CMK (cell line): ENCODE measurements at places on chromosomes 5 and 9.

DNA sequence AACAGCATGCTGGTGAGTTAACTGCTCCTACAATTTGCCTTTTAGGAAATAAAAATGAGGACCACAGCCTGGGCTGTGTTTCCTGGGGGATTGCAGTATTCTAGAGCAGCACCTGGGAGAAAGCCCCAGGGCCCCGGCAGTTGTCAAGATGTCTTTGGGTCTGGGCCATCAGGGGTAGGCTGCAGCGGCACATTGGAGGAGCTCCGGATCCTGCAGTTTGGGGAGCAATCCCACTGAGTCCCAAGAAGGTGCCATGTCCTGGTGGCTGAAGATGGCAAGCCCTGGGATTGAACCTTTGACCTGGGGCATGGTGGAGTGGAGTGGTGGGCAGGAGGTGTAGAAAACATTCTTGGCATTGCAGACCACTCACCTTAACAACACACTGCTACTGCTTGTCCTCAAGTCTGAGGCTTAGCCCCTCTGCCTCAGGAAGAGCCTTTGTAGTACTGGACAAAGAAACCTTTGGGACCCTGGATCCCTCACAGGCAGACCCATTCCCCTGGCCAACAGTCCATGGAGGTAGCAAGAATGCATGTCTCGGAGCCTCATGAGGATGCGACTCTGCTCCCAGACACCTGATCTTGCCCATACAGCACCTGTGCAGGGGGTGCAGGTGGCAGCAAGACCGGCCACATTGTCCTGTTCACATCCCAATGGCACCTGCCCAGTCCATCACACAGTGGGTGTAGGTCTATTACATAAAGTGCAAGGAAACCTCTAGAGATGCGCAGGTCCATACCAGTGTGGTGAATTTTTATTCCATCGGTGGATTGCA is 159.1 kb upstream of the IRX2 start:
- no peak for DNase-seq

DNA sequence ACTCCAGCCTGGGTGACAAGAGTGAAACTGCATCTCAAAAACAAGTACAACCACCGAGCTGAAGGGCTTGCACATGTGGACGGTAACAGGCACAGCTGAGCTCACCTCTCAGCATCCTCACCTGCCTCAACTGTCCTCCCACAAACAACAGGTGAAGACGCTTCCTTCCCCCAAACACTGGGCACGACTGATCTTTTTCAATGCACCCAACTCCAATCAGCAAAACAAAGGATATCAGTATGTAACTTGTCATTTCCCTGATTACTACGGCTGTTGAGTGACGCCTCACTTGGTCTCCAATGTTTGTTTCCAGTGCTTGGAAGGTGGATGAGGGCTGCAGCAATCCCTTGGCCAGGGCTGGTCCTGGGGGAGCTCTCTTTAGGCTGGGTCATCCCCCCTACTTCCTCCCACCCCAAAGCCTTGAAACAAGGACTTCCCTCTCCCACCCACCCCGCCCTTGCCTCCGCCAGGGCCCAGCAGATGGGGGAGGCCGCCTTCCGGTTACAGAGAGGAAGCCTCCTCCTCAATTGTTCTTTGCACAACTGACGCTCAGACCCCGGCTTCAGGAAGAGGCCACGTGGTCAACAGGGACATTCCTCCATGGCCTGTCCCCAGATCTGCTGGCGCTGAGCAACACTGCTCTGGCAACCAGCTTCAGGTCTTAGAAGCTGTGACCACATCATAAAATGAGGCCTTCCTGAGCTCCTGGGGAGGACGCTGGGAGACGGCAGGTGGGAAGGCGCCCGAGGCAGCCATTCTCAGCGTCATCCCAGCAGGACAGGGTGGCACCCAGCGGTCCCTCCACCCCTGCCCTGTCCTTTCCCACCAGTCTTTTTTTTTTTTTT is 5.9 kb downstream of the FAM78A start:
- peak; percentile 62 for DNase-seq

- DNase-seq = no peak
Measured at GRCh38 chr5:154191467-154192261, 1.1 kb downstream of the GALNT10 start.

DNA sequence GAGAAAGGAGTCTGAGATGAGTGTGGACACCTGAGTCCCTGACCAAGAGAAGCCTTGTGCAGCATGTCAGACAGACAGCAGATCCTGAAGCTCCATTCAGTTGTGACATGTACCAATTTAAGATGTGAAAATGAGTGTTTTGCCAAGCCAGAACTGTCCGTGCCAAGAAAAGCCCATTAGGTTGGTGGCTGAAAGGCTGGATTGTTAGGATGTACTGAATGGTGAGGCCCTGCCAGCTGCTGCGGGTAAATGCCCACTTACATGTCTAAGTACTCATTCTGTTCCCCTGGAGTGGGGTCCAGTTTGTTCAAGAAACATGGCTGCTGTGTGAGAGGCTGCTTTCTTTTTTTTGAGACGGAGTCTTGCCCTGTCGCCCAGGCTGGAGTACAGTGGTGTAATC is 14.6 kb downstream of the DAPK1 start:
- no peak for DNase-seq

- DNase-seq = no peak
Measured at GRCh38 chr9:113707953-113708695, 168.0 kb upstream of the ZNF618 start.

DNA sequence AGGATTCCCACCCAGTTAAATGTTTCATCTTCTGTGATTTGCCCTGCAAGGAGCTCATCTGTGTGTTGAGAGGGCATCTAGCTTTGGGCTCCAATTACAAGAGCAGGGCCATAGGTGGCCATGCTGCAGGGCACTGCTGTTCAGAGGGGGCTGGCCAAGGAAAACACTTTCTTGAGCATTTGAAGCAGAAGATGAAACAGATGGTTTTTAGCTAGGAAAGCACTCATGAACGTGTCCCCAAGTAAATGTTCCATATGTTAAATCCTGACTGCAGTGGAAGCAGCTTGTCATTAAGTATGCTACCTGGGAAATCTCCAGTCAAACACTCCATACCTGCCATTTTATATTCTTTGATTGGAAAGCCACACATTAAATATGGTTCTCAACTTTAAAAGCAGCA is 176.6 kb downstream of the FBXL7 start:
- DNase-seq = no peak

DNA sequence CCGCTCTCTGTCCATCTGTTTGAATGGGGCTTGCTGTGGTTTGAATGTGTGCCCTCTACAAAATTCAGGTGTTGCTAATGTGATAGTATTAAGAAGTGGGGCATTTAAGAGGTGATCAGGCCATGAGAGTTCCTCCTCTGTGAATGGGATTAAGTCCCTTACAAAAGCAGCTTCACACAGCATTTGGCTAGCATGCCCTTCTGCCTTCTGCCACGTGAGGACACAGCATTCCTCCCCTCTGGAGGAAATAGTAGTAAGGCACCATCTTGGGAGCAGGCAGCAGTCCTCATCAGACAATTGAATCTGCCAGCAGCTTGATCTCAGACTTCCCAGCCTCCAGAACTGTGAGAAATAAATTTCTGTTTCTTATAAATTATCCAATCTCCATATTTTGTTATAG is 540.2 kb downstream of the CSNK1G3 start:
- DNase-seq = no peak

DNA sequence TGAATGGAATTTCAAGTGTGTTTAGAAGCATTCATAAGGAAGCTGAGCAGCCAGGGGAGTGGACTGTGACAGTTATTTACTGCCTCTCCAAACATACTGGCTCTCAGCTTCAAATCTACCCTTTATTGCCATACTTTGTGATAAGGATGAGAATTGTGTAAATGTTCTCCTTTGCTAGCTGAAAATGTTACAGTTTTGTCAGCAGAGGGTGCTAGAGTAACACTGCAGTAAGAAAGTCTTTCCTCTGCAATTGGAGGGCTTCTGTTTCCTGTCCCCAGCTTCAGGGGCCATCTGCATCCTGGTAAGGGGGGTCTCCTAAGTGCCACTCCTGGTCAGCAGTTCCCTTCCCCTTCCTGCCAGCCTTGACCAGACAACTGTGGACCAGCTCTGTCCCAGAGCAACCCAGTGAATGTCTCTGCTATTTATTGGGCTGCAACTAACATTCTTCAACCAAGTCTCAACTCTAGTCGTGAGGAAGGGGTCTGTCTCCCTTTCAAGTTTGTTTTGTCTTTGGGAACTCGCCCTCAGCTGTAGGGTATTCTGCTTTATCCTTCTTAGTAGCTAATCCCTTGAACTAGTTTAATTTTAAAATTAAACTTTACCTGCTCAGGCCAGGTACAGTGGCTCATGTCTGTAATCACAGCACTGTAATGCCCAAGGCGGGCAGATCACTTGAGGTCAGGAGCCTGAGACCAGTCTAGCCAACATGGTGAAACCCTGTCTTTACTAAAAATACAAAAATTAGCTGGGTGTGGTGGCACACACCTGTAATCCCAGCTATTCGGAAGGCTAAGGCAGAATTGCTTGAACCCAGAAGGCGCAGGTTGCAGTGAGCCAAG is 45.3 kb downstream of the RAPGEF6 start:
- peak; percentile 26 for DNase-seq

GRCh38 chr5:134714541-134714940 is 23.8 kb upstream of the CAMLG start:
- no peak for DNase-seq

DNA sequence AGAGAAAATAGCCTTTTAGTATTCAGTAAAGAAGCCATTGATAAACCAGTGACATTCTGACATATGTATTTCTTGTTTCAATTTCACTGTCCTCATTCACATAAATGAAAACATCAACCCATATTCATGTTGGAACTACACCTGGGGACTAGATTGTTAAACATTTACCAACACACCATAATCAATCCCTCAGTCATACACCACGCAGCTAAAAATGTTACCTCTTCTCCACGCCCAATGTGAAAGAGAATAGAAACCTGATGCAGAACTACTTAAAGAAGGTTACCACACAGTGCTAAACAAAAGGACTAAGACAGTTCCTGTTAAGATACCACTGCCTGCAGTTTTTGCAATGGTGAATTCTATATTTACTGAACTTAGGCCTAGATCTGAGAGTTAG is 518.9 kb downstream of the PRELID2 start:
- no peak for DNase-seq

DNA sequence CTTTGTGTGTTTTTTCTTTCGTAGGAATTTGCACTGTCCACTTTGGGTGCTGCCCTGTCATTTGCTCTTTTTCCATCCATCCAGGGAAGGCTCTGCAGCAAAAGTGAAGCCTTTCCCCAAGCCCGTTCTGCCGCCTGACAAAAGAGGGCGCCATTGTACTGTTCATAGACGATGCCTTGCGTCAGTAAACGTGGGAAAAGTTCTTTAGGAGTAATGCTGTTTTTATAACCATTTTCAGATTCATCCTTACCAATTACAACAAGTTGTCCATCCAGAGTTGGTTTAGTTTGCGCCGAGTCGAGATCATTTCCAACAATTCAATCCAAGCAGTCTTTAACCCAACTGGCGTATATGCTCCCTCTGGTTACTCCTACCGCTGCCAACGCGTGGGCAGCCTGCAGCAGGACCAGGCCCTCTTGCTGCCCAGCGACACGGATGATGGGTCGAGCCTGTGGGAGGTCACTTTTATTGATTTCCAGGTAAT is 34.3 kb upstream of the RPS23 start:
- DNase-seq = peak; percentile 27

DNA sequence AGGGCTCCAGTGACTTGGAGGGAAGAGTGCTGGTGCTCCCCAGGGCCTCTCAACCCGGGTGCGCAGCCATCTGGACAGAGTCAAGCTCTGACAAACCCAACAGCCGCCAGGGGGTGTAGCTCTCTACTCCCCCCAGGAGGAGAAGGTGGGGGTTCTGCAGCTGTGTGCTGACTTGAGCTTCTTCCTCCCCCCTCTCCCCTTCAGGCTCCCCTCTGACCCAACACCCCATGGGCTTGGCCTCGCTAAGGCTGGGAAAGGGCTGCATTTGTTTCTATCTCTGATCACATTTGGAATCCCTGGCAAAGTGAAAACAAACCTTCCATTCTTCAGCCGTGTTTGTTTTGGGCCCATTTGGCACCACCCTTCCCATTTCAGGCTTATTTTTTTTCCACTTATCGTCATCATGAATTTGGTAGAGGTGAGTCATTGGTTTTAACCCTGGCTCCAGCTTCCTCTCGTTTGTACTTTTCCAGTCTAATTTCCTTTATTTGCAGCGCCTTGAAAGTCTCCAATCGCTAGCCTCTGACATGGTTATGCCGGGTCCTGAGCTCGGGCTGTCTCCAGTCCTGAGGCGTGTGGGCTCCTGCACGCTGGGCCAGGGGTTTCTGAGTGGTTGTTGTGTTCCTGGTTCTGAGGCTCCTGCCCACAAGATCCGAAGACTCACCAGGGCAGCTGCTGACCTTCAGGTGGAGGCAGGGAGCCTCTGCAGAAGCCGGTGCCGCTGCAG is 36.1 kb downstream of the DAP start:
- no peak for DNase-seq

DNA sequence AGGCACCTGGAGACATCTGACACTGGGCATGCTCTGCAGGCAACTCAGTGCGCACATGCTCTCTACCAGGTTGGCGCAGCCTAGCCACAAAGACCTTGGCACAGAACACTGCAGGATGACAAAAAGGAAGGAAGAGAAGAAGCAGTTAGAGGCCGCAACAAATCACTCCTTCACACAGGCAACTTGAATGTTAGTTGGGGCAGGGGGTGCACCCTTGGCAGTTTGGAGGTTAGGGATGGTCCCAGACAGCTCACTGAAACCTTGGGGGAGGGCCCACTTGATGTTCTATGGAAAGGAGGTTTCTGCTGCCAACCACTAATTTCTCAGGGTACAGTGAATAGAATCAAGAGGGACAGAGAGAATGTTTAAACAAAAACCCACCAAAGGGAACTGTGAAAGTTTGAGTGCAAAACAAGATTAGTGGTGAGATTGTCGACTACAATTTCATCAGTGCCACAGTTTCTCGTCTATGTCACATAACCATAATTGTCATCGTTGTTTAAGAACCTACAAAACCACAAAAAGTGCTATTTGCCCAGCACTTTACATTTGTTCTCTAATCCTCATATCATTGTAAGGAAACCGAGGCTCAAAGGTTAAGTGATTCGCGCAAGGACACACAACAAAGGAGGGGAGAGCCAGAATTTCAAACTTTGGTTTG is 48.7 kb downstream of the FBXW11 start:
- no peak for DNase-seq

DNA sequence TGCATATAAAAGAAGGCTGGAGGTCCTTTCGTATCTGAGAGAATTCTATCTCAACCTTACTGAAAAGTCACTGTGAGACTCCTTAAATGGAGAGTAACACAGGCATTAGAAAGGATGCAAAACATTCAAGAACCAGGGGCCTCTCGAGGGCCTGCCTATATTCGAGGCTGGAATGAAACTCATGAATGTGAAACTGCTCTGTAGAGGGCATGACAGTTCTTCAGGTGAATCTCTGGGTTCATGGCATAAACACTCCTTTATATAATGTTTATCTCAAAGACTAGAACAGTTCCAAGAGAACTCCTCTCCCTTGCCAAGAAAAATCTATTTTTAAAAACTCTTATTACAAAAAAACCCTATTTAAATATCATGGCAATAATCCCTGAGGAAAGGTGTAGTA is 113.9 kb downstream of the SEC61B start:
- DNase-seq = no peak

DNA sequence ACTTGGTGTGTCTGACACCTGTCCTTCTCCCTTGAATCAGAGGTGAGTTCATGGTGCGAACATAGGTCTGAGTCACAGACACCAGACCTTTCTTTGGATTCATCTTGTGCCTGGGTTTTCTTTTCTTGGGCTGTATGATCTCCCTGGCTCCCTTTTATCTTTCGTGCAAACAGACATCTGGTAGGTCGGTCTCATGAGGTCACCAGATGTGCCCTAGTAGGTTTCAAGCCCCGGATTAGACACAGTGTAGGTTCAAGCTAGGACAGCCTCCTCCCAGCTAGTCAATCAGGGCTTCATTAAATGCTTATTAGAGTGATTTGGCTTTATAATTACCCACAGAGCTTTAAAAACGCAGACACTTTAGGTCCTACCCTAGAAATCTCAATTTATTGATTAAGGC is 106.0 kb upstream of the MYO10 start:
- DNase-seq = no peak

GRCh38 chr5:36198281-36198680 is 43.4 kb downstream of the NADK2 start:
- DNase-seq = no peak
